AG20443 (cell line): ENCODE measurements at places on chromosomes 1 and 21.

GRCh38 chr1:10693497-10694273, 102.8 kb downstream of the CASZ1 start:
- peak; percentile 62 for DNase-seq

- DNase-seq = no peak
Observed at GRCh38 chr1:55544826-55545225, 329.7 kb upstream of the USP24 start.

- DNase-seq = peak; percentile 46
Observed at GRCh38 chr1:181086926-181087325, 1.6 kb upstream of the IER5 start.

DNA sequence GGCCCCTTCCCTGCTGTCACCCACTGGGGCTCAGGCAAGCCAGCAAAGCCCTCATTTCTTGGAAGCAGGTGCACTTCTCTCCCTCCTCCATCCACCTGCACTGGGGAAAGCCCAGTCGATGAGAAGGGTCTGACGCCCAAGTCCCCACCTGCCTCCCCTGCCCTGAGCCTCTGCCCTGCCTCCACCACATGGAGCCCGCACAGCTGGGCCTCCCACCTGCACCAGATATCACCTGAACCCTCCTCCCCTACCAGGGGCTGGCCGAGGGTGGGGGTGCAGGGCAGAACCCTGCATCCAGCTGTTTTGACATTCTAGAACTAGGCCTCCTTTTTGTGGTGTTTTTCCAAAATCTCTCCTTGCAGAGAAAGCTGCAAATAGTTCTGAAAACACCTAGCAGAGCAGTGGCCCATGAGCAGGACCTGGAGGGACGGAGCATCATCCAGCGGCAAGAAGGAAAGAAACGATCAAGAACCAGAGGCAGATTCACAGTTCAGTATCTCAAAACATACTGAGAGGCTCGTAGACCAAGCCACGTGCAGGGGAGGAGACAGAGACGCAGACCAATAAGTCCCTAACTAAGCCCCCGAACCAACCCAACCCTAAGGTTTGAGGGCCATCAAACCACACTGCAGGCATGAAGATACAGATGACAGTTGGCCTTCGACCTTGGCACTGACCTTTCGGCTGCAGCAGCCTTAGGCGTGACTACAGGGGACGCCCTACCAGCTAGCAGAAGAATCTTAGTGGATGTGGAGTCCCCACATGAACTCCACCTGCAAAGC, 16.7 kb downstream of the CHD5 start:
- DNase-seq = no peak

GRCh38 chr1:219876798-219877209, 51.6 kb downstream of the SLC30A10 start:
- no peak for DNase-seq

- DNase-seq = no peak
Observed at GRCh38 chr1:227884370-227885134, 63.2 kb downstream of the WNT9A start.

- DNase-seq = no peak
Observed at GRCh38 chr1:36076979-36077573, 6.8 kb upstream of the TEKT2 start.

- DNase-seq = no peak
Observed at GRCh38 chr1:20403423-20404145, 82.4 kb downstream of the CAMK2N1 start.

DNA sequence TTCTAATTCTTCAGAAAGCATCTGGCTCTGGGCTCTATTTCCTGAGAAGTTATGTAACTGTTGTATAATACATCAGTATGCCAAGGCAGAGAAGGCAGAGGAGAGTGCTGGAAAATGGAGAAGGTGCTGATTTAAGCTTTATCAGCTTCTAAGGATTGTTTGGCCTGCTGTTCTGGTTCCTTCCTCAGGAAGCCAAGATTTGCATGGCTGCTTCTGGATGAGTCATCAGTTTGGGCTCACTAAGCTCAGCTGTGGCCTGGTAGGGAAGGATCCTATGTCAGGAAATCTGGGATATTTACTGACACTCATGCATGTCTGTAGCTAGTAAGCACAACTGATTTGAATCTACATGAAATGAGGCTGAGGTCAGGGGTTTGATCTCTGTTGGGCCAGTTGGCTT, 73.2 kb upstream of the ADGRL4 start:
- peak; percentile 81 for DNase-seq

DNA sequence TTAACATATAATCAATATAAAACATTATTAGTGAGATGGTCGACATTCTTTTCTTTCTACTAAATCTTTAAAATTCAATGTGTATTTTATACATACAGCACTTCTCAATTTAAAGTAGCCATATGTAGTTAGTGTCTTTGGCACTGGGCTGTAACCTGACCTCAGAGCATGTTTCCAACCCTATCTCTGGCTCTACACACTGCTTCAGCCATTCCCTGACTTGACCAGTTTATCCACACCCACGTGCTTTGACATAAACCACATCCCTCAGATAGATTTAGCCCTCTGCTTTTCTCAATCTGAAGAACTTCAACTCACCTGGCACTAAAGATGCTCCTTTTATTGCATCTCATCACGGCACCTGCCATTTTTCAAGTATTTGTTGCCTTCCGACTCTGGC, 58.3 kb downstream of the RGS2 start:
- DNase-seq = no peak

GRCh38 chr21:45846373-45847160, 135.0 kb upstream of the COL6A1 start:
- peak; percentile 71 for DNase-seq

- no peak for DNase-seq
Observed at GRCh38 chr1:99646868-99647267, 955 bp downstream of the PALMD start.

- no peak for DNase-seq
Observed at GRCh38 chr1:198619375-198620140, 19.3 kb upstream of the PTPRC start.

DNA sequence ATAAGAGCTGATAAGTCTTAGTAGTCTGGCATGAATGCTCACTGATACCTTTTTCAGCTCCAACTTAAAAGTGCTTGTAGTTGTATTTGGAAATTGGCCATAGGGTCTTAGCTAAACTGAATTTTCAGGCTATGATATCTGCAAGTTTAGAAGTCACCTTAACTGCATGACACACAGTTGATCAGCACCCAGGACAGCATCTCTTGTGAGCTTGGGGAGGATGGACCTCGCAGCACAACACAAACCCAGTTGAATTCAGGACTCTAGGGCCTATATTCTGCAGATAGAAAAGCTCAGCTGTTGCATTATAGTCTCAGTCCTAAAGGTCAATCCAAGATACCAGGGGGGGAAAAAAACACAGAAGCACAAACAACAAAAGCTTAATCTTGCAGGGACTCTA, 394.3 kb downstream of the KCNH1 start:
- DNase-seq = no peak

- DNase-seq = no peak
Observed at GRCh38 chr1:225949041-225949440, 8.0 kb upstream of the LEFTY2 start.

DNA sequence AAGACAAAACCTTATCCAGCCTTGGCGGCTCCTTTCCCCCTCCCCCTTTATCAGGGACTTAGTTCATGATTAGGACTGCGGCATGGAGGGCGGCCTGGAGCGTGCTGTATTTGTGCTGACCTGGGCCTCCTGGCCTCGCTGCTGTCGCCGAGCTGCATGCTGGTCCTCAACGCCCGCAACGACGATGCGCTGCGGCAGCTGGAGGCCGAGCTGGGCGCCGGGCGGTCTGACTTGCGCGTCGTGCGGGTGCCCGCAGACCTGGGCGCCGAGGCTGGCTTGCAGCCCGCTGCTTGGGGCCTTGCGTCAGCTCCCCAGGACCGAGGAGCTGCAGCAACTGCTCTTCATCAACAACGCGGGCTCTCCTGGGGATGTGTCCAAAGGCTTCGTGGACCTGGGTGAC, 70.9 kb downstream of the TM2D1 start:
- DNase-seq = no peak

DNA sequence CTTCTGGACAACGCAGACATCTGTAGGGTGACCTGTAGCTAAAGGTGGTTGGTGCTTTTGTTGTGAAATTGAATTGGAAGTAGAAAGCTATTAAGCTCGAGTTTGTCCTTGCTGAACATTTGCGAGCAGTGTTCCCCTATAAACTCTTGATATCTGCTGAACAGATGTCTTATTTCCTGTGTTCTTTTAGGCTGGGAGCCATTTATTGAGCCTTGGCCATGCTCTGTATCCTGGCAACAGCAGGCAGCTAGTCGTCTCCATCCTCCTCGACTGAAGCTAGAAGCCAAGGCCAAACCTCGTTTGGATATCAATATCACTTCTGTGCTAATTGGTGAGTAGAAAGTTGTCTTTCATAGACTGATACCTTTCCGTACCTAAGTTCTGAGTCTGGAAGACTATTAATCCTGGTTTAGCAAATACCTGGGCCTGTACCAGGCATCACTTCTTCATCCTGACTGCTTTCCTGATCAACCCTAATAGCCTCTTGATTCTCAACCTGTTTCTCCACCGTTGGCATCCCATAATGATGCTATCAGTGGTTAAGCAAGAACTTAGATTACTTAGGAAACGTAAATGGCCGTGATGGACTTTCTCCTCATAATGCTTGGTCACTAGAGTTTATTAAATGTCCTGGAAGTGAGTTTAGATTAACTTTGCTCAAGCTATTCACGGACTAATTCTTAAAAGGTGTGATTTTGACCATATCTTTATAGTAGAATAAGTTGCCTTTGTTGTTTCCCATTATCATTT, 103.4 kb downstream of the VPS13D start:
- DNase-seq = no peak

GRCh38 chr1:6129313-6129712, 50.8 kb downstream of the CHD5 start:
- DNase-seq = no peak

- no peak for DNase-seq
Observed at GRCh38 chr1:179167418-179167777, 62.1 kb downstream of the ABL2 start.

GRCh38 chr1:202661136-202661845, 49.0 kb downstream of the SYT2 start:
- DNase-seq = peak; percentile 27

DNA sequence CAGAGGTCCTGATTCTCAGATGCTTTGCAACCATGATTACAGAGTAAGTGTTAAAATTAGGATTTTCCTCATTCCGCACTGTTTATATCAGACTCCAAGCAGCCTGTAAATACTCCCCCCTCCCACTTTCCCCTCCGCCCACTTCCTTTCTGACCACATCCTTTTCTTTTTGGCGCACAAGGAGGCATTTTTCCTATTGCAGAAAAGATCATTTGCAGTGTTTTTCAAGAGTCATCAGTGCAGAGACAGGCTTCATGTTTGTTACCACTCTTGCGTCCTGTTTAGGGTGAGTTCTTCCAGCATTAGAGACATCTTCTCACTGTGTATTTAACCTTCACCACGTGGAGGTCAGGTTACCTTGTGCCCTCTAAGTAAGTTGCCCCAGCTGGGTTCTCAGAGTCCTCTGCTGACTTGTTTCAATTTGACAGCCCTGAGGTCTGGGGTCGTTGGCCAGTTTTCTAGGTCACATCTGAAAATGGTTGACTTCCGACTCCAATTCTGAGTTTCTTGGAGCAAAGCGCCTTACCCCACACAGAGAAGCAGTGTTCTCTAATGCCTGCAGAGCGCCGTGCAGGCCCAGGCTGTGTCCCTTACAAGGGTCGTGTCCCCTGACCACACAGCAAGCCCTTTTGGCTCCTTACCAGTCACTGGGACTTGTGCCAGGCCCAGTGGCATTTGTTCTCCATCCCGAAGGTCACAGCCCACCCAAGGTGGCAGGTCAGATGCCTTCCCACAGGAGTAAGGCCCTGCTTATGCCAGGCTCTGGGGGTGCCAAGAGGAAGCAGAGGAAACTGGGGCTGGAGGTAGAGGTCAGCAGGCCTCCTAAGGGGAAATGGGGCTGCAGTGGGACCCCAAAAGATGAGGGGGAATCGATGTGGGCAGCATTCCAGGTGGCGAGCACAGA, 85.6 kb downstream of the FAM78B start:
- DNase-seq = no peak

- DNase-seq = peak; percentile 74
Observed at GRCh38 chr1:8015036-8015808, 10.9 kb downstream of the ERRFI1 start.

- no peak for DNase-seq
Observed at GRCh38 chr1:112712191-112712590, 2.9 kb downstream of the PPM1J start.

GRCh38 chr1:151806170-151806569, 951 bp upstream of the LINGO4 start:
- no peak for DNase-seq
